ENCODE measurements at places on chromosomes 3 and 15. TPM values are rescaled to one million over a fixed set of nuclear protein-coding genes. Genes with fewer than 3 reads are reported as not detected.

RFC4 gene
- polyA plus RNA-seq: 21.8 TPM

LAMB2 gene
- 224 TPM for polyA plus RNA-seq

CHL1 gene
- polyA plus RNA-seq: 0.03 TPM

CDHR4 gene
- 0.96 TPM for polyA plus RNA-seq
